ENCODE measurements at places on chromosomes 4 and X.

DNA sequence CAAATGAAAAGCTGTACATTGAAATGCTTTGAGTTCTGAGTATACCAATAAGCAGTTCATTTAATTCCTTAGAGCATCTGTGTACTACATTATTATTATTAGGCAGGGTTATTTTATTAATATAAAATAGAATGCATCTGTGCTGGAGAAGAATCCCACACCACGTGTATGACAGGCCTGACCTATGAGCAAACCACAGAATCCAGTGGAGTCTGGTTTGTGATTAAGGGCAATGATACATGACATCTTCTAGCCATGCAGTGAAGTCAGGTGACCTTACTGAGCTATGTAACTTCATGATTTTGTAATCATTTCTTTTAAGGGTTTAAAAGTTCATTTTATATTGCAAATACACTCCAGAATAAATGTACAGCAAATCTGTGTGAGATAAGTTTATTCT, 1165.0 kb upstream of the TENM3 start:
- DNase-seq: no peak

DNA sequence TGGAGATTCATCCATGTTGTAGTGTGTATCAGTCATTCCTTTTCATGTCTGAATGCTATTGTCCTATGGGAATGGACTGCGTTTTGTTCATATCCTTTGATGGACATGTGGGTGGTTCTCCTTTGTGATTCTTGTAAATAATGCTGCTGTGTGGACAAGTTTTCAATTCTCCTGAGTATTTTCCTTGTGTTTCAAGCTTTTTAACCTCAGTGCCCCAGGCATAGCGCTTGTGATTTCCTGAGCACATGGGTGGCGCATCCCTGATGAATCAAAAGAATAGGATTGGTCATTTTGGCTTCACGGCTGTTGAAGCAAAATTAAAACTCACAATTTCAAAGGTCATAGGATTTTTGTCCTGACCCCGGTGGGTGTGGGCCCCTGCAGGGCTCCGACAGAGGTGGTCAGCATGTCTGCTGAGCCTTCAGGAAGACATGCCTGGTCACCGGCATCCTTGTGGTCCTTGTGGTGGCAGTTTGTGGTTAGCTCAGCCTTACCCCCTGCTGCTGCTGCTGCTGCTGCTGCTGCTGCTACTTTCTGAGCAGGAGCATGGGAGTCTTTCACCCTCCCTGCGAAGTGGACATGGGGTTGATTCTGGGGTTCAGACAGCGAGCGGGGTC, 30.0 kb downstream of the SHROOM2 start:
- DNase-seq: no peak

DNA sequence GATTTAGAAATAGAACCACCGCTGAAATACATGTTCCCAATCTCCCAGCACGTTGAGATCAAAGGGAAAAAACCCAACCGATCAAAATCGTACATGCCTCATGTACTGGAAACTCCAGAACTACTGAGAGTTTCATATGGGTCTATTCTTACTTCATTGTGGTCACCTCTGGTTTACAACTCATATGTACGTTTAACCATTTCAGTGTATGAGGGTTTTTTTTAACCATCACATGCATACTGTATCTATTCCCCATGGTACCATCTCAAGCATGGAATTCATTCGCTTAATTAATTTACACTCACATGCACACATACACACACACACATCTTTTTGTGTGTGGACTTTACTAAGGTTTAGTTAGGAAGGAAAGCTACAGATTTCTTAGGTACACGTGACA, 46.0 kb upstream of the CLNK start:
- no peak for DNase-seq

DNA sequence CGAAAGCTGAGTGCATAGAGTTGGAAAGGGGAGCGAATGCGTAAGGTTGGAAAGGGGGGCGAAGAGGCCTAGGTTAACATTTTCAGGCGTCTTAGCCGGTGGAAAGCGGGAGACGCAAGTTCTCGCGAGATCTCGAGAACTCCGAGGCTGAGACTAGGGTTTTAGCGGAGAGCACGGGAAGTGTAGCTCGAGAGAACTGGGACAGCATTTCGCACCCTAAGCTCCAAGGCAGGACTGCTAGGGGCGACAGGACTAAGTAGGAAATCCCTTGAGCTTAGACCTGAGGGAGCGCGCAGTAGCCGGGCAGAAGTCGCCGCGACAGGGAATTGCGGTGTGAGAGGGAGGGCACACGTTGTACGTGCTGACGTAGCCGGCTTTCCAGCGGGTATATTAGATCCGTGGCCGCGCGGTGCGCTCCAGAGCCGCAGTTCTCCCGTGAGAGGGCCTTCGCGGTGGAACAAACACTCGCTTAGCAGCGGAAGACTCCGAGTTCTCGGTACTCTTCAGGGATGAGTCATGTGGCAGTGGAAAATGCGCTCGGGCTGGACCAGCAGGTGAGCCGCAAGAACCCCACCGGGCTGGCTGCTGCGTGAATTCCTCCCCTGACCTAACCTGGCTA, at the start of gene DDX3X:
DDX3X (plus strand) TSS at position 419 of the 619 bp plus-strand sequence; CDS start at position 510, 91 bp downstream.
- peak; percentile 88 for DNase-seq

DNA sequence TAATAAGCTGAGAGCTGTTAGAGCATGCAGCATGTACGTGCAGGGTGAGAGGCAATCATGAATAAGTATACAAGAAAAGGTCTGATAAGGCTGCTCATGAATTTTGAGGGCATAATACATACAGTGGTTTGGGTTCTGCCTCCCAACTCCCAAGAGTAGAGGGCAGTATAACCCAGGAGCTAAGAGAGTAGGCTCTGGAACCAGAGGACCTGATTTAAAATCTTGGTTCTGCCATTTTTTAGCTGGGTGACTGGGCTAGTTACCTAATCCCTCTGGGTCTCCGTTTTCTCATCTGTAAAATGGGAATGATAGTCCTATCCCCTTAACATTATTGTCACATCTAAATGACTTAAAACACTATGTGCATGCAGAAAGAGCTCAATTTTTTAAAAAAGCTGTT, 85.3 kb downstream of the LNX1 start:
- DNase-seq: no peak

GRCh38 chr4:83112678-83113428, 1.7 kb downstream of the PLAC8 start:
- peak; percentile 31 for DNase-seq

DNA sequence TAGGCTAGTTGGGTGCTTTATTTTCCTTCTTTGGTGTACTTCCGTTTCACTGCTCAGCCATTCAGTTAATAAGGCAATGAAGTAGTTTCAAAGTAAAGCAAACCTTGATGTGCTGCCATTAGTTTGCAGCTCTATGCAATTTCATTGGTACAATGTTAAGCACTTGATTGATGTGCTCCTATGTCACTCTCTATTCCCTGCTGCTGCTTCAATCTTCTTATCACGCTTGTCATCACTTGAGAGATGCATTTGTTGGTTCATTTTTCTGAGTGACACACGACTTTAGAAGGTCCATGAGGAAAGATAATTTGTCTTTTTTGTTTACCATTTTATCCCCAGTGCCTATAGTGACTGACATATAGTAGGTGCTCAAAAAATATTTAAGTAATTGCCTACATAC, 871.0 kb upstream of the PABPC4L start:
- DNase-seq: no peak

DNA sequence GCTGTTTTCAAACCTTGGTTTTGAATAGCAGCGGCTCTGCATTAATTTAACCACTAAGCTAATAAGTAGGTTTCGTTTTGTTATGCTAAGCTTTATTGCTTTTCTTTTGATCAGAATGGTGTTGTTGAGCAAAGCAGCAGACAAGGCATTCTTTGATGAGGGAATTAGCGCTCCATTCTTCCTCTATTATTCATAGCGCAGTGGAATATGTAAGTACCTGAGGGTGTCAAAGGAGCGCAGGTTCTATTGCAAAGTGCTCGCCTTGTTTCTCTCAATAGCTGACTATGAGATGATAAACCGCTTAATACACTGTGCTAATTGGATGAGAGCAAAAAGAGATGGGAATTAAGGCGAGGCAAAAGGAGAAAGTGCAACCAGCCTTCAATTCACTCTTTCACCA, 16.3 kb downstream of the ARX start:
- DNase-seq: no peak

GRCh38 chr4:64121803-64122202, 287.4 kb downstream of the TECRL start:
- DNase-seq: no peak

GRCh38 chr4:51835855-51836254, 7.1 kb upstream of the DCUN1D4 start:
- no peak for DNase-seq

- no peak for DNase-seq
Measured at GRCh38 chr4:25970691-25971432, 56.8 kb downstream of the SMIM20 start.
